ENCODE measurements at places on chromosomes 1 and 21.

DNA sequence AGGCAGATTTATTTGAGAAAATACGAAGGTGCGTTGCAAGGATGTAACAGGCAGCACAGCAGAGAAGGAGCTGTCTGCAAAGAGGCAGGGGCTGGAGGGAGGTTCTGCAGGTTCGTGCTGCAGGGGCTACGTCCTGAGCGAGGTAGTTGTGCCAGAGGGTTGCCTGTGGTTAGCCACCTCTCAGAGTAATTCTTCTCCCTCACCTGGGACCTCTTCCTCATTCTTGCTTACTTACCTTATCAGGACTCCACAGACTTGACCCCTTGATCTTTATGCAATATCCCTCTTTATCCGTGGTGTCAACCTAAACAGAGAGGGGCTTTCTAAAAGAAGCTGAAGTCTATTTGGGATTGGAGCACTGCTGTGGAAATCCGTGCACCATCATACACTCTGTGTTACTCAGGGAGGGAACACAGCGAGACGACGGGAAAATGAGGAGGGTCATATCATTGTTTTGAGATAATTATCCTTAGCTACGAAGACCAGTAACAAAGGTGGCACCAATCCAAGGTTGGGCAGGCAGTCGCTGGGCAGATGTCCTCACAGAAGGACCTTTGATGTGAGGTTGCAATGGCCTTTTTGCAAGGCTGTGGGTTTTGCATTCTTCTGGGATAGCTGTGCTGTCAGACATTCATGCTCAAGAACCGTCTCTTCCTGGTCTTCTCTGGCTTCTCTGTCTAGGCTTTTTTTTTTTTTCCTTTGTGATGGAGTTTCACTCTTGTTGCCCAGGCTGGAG lies 82.8 kb downstream of the WDR4 start:
- DNase-seq = no peak

GRCh38 chr1:27000090-27000816 lies 6.8 kb downstream of the TRNP1 start:
- no peak for DNase-seq

DNA sequence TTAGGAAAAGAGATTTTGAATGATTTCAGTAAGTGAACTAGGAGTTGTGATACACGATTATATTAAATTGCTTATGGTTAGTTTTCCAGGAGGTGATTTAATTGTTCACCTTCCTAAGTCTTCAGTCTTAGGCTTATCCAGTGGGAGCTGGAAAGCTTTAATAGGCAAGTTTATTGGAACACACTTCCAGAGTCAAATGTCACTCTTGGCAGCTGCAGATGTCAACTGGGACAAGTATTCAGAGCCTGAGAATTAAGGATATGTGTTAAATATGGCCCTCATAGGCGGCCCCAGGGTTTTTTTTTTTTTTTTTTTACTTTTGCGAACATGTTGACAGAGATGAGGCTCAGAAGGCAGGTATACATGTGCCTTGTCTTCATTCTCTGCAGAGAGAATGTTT lies 29.2 kb downstream of the UCK2 start:
- DNase-seq = no peak

DNA sequence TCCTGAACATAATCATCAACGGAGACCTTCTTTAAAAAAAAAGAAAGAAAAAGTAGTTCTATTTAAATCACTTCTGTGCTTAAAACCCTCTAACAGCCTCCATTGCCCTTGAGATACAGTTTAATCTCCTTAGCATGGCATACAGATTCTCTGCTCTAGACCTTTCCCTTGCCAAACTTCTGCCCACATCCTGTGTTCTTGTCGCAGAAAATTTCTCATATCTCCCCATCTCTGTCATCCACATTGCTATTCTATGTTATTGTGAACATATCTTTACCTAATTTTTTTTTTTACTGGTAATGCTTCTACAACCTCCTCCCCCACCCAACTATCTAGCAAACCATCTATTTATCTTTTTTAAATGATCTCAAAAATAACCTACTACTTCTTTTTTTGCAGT lies 135.7 kb upstream of the PROX1 start:
- DNase-seq = no peak

Measured in HAP-1 (cell line).